Tongue (tissue), 3 donors: ENCODE measurements at places on chromosomes 16 and 17.

- DNase-seq = peak; percentile 56
Measured at GRCh38 chr16:2339521-2340484, 725 bp downstream of the ABCA3 start.

DNA sequence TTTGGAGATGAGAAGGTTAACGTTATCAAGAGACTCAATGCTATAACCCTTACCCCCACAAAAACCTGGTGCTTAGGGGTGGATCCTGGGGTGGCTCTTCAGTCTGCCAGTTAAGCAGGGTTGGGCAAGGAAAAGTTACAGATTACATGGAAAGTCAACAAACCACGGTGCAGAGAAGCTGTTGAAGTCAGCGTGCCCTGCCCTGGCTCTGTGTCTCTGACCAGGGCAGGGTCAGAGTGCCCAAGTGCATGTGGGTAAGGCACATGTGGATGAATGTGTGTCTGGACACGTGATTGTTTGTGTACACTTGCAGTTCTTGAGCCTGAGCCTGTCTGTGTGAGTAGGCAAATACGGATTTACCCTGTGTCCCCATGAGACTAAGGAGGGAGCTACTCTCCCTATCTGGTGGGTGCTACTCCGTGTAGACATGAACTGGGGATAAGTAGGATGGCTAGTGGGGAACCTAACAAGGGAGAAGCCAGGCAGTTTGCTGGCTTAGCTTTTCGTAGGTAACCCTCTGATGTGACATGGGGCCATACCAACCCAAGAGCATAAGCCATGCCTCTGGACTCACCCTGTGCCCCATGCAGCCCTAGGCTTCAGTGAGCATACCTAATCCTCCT, 5.5 kb downstream of the IGFBP4 start:
- no peak for DNase-seq

- peak; percentile 84 for DNase-seq
Measured at GRCh38 chr17:49456183-49456965, 38.7 kb upstream of the NGFR start.

- DNase-seq = peak; percentile 22
Measured at GRCh38 chr16:10660950-10661635, 33.6 kb downstream of the TEKT5 start.

DNA sequence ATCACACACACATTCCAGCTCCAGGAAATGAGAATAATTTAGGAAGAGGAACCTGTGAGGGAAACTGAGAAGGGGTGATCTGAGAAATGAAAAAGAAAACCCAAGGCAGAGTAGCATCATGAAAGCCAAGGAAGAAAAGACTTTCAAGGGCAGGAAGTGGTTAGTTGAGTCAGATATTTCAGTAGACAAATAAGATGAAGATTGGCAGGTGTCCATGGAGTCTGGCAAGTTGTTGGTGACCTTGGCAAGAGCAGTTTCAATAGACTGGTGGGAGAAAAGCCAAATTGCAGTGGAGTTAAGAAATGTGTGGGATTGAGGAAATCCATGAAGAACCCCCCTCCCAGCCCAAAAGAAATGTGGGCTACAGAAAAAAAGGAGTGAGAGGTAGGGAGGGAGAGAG, 10.7 kb downstream of the GNAO1 start:
- no peak for DNase-seq

DNA sequence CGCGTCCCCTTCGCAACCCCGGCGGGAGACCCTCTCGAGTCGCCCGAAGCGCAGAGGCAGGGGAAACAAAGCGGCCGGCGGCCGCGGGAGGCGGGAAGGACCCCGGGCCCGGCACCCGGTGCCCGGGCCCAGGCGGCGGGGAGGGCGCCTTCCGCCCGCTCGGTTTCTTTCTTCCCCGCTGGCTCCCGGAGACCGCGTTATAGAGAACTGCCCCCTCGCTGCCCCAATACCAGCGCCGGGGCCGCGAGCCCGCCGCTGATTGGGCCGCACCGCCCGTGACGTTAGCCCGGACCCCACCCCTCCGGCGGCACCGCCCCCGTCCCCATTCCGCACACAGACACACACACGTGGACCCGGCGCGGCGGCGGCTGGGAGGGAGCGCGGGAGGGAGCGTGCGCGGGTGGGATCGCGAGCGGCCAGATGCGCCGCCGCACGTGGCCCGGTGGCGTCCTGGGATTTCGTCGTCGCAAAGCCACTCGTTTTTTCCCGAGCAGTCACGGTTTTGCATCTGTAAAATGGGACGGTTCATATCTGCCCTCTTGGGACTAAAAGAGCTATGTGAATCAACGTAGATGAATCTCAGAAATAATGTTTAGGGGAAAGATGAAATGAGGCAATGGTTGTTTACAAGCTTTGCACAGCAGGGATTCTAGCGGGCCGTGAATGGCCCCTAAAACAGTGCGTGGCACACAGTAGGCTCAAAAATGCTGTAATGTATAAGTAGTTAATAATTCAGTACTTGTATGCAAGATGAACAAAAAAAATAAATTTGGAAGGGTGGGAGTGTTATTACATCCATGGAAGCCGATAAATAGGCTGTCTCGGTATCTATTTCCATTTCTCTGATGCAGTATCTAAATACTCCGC, at the start of gene EPOP:
TSS of gene EPOP (minus strand) at position 209 of the 867 bp plus-strand sequence. CDS start 462 bp downstream, outside the sequence.
- peak; percentile 88 for DNase-seq

- no peak for DNase-seq
Measured at GRCh38 chr17:60422162-60422665, at the start of gene CHCT1. Gene CHCT1 (plus strand): TSS chr17:60422489. CDS start chr17:60422593, 104 bp downstream.

- DNase-seq = peak; percentile 96
Measured at GRCh38 chr16:29811170-29811895, 660 bp upstream of the PRRT2 start.

- no peak for DNase-seq
Measured at GRCh38 chr17:49360796-49361128, 1.3 kb downstream of the ZNF652 start.

DNA sequence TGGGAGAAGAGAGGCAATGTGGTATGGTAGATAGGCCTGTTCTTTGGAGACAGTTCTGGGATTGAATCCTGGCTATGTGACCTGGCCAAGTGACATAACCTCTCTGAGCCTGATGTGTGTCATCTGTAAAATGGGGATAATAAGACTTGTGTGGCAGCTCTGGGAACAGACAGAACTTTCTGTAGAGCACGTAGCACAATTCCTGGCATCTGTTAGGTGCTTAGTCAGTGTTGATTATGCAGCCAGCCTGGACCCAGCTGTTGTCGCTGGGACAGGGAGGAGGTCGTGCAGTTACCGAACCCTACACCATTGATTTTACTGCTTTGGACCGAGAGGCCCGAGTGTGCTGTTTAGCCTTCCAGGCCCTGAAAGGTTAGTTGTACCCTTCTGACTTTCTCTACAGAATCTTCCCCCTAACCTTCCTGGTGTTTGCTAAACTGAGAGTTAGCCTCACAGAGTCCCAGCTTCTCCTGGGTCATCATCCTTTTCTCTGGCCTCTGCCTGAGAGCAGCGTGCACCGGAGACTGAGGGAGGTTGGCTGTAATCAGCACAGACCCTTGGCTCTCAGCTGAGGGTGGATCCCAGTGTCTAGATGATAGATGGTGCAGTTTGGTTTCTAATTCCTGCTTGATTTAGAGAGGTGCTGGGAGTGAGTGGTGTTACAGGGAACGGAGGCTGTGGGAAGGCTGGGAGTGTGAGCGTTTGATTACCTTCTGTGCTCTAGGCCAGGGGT, 31.9 kb downstream of the MSI2 start:
- DNase-seq = peak; percentile 91

DNA sequence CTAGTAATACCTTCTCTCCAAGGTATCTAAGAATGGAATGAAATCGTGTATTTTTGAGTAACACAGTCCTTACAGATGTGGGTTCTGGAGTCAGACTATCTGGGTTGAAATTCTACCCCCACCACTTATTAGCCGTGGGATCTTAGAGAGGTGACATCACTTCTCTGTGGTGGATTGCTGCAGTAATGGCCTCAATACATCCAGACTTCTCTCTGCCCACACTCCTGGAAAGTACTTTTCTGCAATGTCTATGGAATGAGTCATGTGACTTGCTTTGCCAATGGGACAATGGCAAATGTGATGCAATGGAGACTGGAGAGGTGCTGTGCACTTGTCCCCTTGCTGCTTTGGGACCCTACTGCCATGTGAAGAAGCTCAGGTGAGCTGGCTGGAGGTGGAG, 418.2 kb downstream of the HAPSTR1 start:
- DNase-seq = no peak

GRCh38 chr16:66566051-66566901, at the start of gene CMTM1:
Gene CMTM1 (plus strand): TSS chr16:66566439. CDS start chr16:66566514, 75 bp downstream.
- no peak for DNase-seq

- DNase-seq = no peak
Measured at GRCh38 chr16:963913-964312, 6.9 kb downstream of the LMF1 start.

DNA sequence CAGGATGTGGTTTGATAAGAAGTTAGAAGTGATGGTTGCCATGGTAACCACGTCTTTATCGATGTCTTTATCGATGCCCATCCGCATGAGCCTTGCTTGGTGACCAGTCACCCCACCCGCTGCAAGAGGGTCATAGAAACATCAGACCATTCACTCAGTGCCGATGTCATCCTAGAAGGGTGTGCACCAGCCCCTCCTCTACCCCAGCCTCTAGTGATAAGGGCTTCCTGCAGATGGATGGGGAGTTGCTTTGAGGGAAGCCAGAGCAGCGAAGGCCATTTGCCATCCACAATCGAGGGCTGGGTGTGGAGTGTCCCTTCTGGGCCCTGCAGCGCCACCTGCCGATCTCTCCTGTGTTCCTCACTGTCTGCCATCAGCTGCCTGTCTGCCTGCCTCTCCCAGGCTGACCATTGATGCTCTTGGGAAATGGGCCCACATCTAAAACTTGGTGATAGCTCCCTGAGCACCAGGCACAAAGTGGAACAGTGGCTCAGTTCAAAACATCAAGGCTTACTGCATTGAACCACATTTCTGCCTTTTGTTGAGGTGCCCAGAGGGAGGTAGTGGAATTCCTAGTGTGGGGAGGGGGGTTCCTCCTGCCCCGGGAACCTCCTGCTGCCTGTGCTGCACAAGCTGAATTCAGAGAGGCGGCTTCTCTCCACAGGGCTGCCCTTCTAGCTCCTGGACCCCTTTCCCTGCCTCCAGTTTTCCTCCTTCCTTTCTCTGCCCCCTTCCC, 8.9 kb downstream of the CALB2 start:
- peak; percentile 12 for DNase-seq

GRCh38 chr17:19770985-19771735, 23.1 kb upstream of the ALDH3A1 start:
- no peak for DNase-seq

GRCh38 chr16:52515068-52515671, 31.8 kb downstream of the TOX3 start:
- peak; percentile 56 for DNase-seq

- no peak for DNase-seq
Measured at GRCh38 chr16:23857881-23858269, 22.1 kb downstream of the PRKCB start.

DNA sequence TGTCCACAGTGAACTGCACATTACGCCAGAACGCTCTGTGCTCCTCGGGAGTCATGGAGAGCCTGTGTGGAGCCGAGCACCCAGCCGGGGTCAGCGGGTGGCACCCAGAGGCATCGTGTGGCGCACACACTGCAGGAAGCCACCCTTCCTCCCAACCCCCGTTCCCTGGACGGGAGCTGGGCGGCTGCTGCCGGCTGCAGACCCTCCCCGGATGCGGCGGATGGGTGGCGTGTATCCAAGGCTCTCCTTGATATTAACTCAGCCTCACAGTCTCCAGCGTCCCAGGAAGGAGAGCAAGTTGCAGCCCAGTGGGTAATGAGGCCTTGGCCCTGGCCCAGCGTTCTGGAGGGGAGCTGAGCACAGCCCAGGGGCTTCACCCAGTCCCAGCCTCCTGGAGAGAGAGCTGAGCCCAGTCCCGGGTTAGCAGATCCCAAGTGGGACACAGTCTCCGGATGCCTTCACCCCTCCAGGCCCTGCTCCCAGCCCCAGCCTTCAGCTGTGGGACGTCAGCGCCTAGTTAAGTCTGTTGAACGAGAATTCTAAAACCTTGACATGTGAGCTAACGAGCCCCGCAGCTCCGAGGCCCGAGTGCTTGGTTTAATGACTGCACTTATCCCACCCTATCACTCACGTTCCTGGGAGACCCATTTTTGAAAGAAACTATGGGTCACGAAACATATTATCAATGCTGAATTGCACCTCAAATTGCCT, 86.6 kb downstream of the TBC1D16 start:
- no peak for DNase-seq

GRCh38 chr17:73476890-73477350, 165.1 kb upstream of the CDC42EP4 start:
- DNase-seq = peak; percentile 37

DNA sequence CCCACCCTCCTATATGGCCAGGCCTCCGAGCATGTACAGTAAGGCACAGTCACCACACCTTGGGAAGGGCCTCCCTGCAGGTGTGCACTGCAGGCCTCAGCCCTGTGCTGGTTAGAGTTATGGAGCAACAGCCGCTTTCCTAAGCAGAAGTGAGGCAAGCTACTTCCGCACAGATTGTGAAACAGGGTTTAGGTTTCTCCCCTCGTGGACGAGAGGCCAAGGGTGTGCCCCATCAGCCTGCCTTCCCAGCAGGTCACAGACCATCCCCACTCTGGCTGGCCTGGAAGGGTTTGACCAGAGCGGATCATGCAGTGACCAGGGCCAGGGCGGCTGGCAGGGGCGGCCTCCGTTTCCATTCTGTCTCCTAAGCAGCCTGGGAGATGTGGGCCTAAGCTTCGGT, 4.7 kb downstream of the MSRB1 start:
- DNase-seq = no peak

GRCh38 chr17:43721537-43722268, 36.9 kb downstream of the SOST start:
- DNase-seq = no peak

GRCh38 chr16:529012-529575, 1.6 kb downstream of the CAPN15 start:
- no peak for DNase-seq

- DNase-seq = peak; percentile 76
Measured at GRCh38 chr17:28896884-28897768, at the start of gene FLOT2. Gene FLOT2 (minus strand): TSS chr17:28897733. CDS start chr17:28897574, 159 bp downstream.

DNA sequence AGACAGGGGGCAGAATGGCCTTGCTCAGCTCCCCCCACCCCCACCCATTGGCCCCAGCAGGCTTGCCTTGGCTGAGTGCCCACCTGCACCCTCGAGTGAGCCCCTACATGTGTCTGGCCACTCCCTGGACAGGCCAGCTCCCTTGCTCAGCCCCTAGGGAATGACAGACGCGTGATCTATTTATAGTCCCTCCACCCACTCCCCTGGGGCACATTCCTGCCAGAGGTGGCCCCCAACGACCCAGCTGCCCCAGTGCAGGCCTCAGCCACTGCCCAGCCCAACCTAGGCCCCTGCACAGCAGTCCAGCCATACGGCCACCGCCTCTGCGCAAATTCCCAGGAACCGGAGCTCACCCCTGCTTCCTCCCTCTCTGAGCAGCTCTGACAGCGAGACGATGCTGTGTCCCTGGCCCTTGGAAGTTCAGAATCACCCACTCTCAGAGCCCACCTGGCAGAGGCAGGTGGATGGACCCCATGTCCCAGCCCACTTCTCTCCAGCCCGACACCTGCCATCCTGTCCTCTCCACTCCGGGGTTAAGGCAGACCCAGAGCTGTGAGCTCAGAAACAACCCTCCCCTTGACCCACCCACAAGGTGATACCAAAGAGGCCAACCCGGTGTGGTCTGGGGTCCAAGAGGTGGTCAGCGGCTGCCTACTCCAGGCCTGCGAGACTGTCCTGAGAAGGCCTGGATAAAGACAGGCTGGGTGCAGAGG, 11.5 kb upstream of the P2RX1 start:
- DNase-seq = peak; percentile 55

GRCh38 chr17:61361084-61361483, 38.6 kb upstream of the TBX2 start:
- DNase-seq = no peak

GRCh38 chr16:68490829-68491575, 42.7 kb upstream of the SMPD3 start:
- DNase-seq = no peak
